ENCODE measurements at places on chromosomes 11 and 22.

DNA sequence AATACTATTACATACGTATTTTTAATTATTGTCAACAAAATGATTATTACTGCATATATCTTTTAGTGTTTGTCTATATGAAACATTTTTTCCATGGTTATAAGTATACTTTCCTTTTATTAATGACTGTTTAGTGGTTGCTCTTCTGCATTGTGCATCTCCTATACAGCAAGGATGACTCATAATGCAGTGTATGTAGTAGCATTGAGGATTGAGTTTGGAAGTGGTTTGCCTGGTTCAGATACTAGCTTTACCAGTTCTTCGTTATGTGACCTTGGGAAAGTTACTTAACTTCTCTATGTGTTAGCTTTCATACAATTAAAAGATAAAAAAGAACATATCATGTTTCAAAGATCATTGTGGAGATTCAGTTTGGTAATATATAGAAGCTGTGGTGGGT, 44.1 kb downstream of the CHORDC1 start:
- no peak for DNase-seq

- peak; percentile 39 for DNase-seq
Measured at GRCh38 chr22:40196628-40197360, 19.1 kb downstream of the TNRC6B start.

DNA sequence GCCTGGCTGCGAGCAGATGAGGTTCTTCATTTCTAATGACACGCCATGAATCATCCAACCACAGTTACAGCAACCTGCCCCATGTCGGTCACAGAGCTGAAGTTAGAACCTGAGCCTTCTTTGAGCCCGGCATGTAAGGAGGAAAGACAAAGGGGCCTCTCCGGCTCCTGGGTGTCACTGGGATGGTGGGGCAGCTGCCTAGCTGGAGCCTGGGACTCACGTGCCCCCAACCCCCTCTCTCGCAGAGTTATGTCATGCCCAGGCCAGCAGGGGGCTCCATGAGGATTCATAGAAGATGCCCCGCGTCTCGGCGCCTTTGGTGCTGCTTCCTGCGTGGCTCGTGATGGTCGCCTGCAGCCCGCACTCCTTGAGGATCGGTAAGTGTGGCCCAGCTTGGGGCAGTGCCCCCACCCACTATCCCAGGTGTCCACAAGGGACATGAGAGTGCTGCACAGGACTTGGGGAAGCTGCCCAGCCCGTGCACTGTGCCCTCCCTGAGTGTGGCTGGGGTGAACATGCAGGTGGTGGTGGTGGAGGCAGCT, 148.5 kb downstream of the GRIK4 start:
- DNase-seq: no peak

- DNase-seq: no peak
Measured at GRCh38 chr11:11382858-11383532, 29.9 kb upstream of the CSNK2A3 start.

GRCh38 chr11:116641561-116642045, 131.2 kb downstream of the BUD13 start:
- DNase-seq: no peak

DNA sequence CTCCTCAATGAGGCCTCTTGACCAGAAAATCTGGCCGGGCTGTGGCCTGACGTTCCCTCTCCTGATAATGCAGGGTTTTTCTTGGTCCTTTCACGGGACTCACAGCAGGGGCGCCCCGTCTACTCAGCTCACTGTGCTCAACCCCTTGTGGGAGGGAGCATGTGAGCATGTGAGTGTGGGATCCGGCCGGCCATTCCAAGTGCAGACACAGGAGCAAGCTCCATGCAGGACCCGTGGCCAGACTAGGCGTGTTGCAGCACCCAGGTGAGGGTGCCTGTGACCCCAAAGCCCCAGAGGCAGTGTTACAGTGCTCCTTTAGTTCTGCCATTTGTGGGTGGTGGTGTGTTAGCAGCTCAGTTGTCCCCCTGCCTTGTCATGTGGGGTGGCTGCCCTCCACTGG, 18.0 kb downstream of the DHCR7 start:
- DNase-seq: no peak

GRCh38 chr22:25068707-25069106, 116.2 kb downstream of the KIAA1671 start:
- DNase-seq: no peak

DNA sequence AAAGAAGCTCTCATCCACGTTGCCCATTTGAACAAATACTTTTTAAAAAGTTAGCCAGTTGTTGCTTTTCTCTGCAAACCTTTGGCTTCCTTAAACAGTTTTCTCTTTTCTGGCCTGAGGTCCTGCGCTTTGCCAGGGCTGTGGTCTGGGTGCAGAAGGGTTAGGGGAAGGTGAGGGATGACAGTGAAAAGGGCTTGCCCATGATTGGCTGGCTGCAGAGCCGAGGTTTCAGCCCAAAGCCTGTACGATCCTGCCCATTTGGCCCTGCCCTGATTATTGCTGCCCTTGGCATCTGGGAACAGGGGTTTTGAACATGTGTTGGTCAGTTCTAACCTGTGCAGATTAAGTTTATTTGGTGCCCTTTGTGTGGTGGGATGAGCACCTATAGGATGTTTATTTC, 1.5 kb downstream of the INCENP start:
- DNase-seq: no peak

- no peak for DNase-seq
Measured at GRCh38 chr11:94895451-94895850, 77.9 kb downstream of the CWC15 start.

DNA sequence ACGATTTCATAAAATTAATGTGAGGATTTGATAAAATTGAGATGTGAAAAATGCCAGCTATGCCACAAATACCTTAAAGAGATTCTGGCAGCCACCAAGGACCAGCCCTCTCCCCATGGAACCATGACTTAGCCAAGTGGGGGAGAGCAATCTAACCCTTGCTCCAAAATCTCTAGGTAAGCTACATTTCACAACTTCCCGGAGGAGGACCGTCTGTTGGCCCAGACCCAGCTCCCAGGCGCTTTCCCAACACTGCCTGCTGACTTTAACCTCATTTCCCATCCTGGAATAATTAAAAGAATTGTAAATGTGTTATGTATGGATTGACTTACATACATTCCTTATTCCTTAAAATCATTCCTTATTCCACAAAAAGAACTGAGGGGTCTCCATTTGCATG, 47.5 kb upstream of the TENM4 start:
- DNase-seq: no peak

DNA sequence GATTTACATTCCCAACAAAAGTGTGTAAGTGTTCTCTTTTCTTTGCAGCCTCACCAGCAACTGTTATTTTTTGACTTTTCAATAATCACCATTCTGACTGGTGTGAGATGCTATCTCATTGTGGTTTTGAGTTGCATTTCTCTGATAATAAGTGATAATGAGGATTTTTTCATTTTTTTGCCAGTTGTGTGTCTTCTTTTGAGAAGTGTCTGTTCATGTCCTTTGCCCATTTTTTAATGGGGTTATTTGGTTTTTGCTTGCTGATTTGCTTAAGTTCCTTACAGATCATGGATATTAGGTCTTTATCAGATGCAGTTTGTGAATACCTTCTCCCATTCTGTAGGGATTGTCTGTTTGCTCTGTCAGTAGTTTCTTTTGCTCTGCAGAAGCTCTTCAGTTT, 107.7 kb downstream of the EHF start:
- no peak for DNase-seq

GRCh38 chr22:50577987-50578775, at the start of gene CPT1B:
Gene CPT1B (minus strand): TSS chr22:50578427. CDS start chr22:50577915, 512 bp downstream.
- no peak for DNase-seq
